ENCODE measurements at places on chromosomes 13 and 19. TPM values are rescaled to one million over a fixed set of nuclear protein-coding genes. Genes with fewer than 3 reads are reported as not detected.

Gene LACC1
- 4.9 TPM for total RNA-seq

Gene ZNF433
- total RNA-seq: 2.6 TPM

Gene SPACA4
- total RNA-seq: not detected

Gene C2CD4C
- total RNA-seq: 1.0 TPM

Gene DAPK3
- total RNA-seq: 67.5 TPM

Gene PRSS57
- not detected for total RNA-seq

Gene COL5A3
- total RNA-seq: 10.4 TPM

Gene DAND5
- 9.9 TPM for total RNA-seq

Gene SLITRK5
- total RNA-seq: 0.05 TPM

Gene MCEMP1
- 1.1 TPM for total RNA-seq

Data from Right ventricle myocardium inferior (tissue), 1 donor.